Astrocyte (in vitro differentiated cells and primary cell): ENCODE measurements at places on chromosomes 13 and 19.

GRCh38 chr19:37963190-37963936 is 56.4 kb downstream of the SIPA1L3 start:
- H3K4me3 ChIP-seq = no peak overlapping the region
- H3K27ac ChIP-seq = peak overlapping the region; percentile 58
- peaks cover 30% of the 10 kb centered on the region for H3K4me1 ChIP-seq

DNA sequence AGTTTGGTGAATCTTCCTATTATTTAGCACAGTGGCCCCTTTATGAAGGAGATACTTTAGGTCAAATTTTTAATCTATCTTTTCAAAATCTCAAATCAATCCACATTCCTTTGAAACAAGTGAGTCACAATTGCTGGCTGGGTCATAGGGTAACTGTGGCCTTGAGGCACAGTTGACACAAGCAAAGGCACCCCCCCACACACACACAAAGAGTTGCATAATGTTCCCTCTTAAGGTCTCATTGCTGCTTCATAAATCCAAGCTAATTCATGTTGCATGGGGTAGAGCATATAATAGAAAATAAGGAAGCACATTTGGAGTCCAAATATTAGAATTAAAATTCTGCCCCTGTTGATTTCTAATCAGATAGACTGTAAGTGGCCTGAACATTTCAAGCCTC is 171.5 kb downstream of the DLEU7 start:
- H3K36me3 ChIP-seq = no peaks in the 10 kb centered on the region
- H3K4me3 ChIP-seq = no peak overlapping the region
- peaks cover 11% of the 10 kb centered on the region for H3K4me1 ChIP-seq
- no peaks in the 10 kb centered on the region for H3K27me3 ChIP-seq
- DNase-seq = no peak

DNA sequence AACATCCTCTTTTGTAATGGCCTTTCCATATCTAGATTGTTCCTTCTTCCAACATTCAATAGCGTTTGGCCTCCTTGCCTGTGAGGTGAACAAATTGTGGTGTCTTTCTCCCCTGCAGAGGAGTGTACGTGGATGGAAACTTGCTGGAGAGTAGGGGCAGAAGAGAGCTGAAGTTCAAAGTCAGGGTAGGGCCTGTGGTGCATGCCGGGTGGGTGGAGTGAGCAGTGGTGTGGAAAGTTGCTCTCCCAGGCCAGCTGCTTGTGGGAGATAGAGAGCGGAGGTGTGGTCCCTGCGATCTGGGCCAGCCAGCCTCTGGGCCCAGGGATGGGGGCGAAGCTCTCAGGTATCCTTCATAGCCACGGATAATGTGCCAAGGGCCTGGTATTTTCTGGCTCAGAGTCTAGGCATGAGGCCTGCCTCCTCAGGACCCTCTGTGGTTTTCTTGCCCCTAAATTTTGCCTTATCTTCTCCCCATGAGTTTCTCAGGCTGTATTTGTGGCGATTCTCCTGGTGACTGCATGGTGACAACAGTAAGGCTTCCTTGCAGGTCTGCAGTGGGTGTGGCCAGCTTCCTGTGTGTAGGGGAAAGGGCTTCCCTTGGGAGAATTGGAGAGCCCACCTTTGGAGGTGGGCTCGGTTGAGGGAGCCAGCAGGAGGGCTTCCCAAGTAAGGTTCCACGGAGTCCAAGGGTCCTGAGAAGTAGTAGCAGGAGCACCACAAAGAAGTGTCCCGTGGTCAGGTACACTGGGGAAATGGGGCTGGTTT is 6.7 kb downstream of the RGCC start:
- no peak for DNase-seq
- H3K4me3 ChIP-seq = no peak overlapping the region
- no peaks in the 10 kb centered on the region for H3K36me3 ChIP-seq
- peaks cover 16% of the 10 kb centered on the region for H3K4me1 ChIP-seq
- no peak overlapping the region for H3K27ac ChIP-seq

DNA sequence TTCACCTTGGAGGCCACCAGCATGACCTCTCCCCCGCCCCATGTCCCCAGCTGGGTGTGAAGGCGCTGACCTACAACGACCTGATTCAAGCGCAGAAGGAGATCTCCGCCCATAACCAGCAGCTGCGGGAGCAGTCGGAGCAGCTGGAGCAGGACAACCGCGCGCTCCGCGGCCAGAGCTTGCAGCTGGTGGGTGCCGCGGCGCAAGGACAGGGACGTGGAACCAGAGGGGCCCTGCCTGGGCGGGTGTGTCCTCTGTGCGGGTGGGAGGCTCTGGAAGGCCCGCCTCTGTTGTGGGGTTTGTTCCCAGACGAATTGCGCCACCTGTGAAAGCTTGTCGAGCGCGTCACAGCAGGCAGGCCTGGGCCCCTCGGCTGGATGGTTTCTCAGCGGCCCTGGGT is 22.3 kb downstream of the PLEKHJ1 start:
- no peak overlapping the region for H3K27ac ChIP-seq
- H3K27me3 ChIP-seq = no peaks in the 10 kb centered on the region
- no peak for DNase-seq
- H3K36me3 ChIP-seq = peaks cover 19% of the 10 kb centered on the region

DNA sequence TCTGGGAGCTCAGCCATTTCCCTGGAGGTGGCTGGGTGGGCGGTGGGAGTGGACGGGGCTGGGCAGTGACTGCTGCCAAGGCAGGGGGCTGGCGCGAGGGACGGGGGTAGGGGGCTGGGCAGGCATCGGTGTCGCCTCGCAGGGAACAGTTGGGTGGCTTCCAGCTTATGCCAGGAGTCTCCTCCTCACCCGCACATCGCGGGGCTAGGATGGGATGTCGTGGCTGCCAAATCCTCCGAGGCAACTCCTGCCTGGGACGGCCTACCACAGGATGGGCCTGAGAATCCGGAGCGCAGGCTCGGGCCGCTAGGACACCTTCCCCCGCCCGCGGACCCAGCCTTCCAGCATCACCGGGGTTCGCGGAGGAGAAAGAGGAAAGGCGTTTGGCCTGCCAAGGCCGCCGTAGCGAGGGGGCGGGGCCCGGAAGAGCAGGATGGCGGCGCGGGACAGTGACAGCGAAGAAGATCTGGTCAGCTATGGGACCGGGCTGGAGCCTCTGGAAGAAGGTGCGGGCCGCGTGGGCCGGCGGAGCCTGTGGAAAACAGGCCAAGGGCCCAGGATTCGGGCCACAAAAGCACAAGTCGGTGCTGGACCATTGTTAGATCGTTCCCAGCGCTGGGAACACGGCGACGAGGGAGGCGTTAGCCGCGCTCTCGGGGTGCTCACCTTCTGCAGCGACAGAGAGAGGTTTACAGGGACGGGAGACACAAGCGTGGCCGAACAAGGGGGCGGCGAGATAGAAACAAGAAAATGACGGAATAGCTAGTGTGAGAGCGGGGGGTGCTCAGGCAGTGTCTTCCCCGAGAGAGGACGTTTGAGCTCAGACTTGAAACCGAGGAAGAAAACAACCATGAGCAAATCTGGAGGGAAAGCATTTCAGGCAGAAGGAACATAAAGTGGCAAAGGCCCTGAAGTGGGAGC is at the start of gene GPATCH1:
Gene GPATCH1, plus strand, starts transcription at position 421 of the 921 bp plus-strand sequence. Its CDS starts 13 bp downstream, at position 434.
- H3K4me1 ChIP-seq = peaks cover 23% of the 10 kb centered on the region
- peak; percentile 75 for DNase-seq
- H3K4me3 ChIP-seq = peak within 1 kb of the TSS; percentile 99
- H3K27ac ChIP-seq = peak within 1 kb of the TSS; percentile 81
- no peaks in the 10 kb centered on the region for H3K27me3 ChIP-seq
- H3K36me3 ChIP-seq = no peaks in the 10 kb centered on the region

GRCh38 chr19:50777830-50778303 is 7.6 kb downstream of the GPR32 start:
- no peak overlapping the region for H3K4me3 ChIP-seq
- H3K27me3 ChIP-seq = peaks cover 31% of the 10 kb centered on the region
- no peaks in the 10 kb centered on the region for H3K36me3 ChIP-seq
- no peak for DNase-seq

DNA sequence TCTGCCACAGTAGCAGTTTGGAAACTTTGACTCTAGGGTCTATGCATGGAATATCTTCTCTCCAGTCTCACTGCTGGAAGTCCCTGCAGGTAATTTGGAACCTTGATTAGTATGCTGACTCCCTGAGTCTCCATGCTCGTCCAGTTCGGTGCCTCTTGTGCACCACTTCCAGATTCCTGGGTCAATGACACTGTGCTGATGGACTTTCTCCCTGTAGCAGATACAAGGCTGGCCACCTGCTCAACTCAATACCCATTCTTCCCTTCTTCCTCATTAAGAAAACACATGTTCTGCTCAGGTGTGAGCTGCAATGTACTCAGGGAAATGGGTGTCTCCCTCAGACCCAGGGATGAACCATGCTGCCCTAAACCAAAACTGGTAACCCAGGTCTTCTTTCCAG is 99.1 kb downstream of the KL start:
- DNase-seq = no peak
- peaks cover 27% of the 10 kb centered on the region for H3K4me1 ChIP-seq
- H3K36me3 ChIP-seq = peaks cover 58% of the 10 kb centered on the region
- H3K4me3 ChIP-seq = no peak overlapping the region

- no peak overlapping the region for H3K27ac ChIP-seq
- no peak overlapping the region for H3K4me3 ChIP-seq
- no peaks in the 10 kb centered on the region for H3K27me3 ChIP-seq
These were observed 16.0 kb downstream of the MYO1F start for GRCh38 chr19:8561075-8561764.

DNA sequence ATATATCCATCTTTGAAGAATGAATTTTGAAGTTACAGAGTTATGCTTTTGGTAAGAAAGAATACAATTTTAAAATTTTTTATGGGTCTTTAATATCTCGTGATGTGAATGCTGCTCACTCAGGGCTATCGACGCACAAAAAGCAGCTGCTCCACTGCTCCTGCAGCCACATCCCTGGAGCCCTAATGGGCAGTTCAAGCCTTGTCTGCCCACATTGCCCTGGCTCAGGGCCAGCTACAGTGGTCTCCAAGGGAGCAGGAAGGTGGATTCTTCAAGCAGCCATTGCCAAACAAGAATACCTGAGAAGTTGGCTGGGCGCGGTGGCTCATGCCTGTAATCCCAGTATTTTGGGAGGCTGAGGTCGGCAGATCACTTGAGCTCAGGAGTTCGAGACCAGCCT is 85.8 kb downstream of the IPO5 start:
- H3K36me3 ChIP-seq = no peaks in the 10 kb centered on the region
- no peaks in the 10 kb centered on the region for H3K4me1 ChIP-seq
- H3K27ac ChIP-seq = no peak overlapping the region
- no peaks in the 10 kb centered on the region for H3K27me3 ChIP-seq
- DNase-seq = no peak

DNA sequence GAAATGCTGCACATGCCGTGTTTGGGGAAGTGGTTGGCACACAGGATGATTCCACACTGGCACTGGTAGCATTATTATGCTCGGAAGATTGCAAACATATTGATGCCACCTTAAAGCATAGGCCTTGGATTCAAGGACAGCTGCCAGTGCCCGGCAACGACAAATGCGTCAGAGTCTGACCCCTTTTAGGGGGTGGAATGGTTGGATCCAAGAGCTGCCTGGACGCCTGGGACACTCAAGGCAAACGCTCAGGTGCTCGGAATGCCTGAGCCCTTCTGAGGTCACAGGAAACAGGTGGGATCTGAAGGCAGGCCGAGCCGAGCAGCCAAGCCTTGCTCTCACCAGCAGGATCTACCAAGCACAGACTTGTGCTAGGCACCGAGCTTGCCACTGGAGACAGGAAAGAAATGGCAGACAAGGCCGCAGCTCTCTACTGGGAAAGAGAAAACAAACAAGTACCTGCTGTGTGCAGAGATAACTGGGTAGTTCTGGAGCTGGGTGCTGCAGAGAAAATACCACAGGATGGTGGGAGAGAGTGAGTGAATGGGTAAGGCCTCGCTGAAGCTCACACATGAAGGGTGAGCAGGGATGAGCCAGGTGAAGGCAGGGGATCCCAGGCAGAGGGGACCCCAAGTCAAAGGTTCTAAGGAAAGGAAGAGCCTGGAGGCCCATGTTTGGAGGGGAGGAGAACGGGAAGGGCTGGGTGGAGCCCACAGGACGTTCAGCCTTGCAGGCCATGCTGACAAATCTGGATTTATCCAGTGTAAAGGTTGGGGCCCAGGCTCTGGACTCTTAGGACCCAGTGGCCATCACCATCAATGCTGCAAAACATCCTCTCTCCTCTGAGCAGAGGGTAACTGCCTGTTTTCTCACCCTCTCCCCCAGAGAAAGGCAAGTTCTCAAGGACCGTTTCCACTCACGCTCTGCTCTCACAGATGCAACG is 9.2 kb downstream of the RANBP3 start:
- no peaks in the 10 kb centered on the region for H3K36me3 ChIP-seq
- no peaks in the 10 kb centered on the region for H3K27me3 ChIP-seq
- no peak overlapping the region for H3K4me3 ChIP-seq
- peak; percentile 25 for DNase-seq
- H3K4me1 ChIP-seq = peaks cover 19% of the 10 kb centered on the region
- peak overlapping the region; percentile 46 for H3K27ac ChIP-seq
